ENCODE measurements at places on chromosomes 16 and 17. TPM values are rescaled to one million over a fixed set of nuclear protein-coding genes. Genes with fewer than 3 reads are reported as not detected.

CNGB1 gene
- 6.5 TPM for total RNA-seq

SNX20 gene
- total RNA-seq = 1.1 TPM

SYNGR3 gene
- 20.1 TPM for total RNA-seq

UTS2R gene
- not detected for total RNA-seq
